NAMALWA (cell line): ENCODE measurements at places on chromosomes 6 and 20.

DNA sequence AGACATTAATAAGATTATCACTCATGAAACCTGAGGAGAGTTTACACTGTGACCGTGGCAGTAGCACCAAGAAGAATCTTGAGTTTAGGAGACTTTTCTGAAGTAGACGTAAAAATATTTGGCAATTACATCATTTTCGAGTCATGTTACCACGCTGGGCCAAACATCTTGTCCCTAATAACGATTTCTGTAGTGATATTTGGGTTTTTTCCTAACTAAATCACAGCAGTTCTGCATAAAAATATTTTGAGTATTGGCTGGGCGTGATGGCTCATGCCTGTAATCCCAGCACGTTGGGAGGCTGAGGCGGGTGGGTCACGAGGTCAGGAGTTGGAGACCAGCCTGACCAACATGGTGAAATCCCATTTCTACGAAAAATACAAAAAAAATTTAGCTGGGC lies 262.4 kb downstream of the PHF3 start:
- DNase-seq, result no peak

DNA sequence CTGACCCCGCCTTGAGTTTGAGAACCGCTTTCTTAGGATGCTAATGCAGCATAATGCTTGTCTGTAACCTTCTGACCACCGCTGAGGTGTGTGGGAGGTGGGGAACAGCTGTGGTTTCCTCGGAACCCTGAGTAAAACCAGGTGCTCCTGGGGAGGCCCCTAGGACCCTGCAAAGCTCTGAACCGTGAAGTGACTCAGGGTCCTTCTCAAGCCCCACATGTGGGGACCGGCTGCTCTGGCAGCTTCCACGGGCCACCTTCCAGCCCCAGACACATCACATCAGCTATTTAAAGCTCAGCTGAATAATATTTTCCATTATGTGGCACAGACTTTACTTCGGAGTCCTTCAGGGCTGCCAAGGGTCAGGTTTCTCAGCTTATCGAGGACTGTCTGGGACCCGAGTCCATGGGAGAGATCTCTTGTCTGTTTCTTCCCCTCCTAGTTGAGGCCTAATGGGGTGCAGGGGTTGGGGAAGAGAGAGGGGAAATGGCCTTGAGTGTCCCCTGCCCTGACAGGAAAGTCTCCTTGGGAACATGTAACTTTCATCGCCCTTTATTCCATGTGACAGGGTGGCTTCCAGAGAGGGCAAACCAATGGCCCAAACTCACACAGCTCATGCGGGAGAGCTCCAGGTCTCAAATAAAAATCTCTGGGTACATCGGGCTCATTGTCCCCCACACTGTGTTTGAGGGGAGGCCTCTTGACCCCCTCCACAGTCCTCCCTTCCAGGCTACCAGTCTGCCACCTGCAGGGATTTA lies 186.1 kb upstream of the SLC24A3 start:
- DNase-seq, result peak; percentile 5

GRCh38 chr6:7786214-7786661 lies 60.3 kb downstream of the BMP6 start:
- DNase-seq, result no peak

DNA sequence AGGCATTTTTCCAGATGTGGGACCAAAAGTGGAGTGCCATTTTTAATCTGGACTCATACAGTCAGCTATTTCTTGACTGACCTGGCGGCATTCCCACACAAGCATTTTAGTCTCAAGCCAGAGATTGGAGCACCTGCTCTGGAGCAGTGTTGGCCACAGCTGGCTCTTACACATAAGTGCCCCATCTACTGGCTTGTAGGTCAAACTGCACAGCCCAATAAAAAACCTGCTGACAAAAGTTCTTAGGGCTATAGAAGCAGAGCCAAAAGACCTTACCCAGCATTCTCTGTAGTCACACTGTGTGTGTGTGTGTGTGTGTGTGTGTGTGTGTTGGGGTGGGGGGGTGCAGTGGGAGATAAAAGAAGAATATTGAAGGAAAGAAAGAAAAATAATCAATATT lies 38.6 kb upstream of the SENP6 start:
- peak; percentile 60 for DNase-seq

GRCh38 chr6:157741948-157742556 lies 81.0 kb upstream of the SNX9 start:
- DNase-seq, result no peak

GRCh38 chr6:9984607-9985006 lies 430.3 kb downstream of the TFAP2A start:
- DNase-seq, result no peak

DNA sequence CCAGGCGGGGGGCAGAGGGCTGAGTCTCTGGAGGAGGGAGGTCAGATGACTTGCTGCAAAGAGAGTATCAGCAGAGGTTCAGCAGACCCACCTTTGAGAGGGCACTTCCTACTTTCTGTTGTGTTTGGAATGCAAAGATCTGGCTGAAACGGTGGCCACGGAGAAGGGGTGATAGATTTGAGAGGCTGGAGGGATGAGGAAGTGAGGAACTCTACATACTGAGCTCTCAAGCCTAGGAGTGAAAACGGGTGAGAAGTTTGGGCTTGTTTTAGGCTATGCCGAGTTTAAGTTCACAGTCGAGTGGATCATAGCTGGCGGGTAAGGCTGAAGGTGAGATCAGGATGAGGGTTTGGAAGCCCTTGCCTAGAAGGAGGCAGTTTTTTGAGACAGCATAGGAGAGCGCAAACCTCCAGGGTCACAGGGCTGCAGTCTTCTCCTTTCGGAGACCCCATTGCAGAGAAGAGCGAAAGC lies 477 bp upstream of the ITPA start:
- peak; percentile 51 for DNase-seq

DNA sequence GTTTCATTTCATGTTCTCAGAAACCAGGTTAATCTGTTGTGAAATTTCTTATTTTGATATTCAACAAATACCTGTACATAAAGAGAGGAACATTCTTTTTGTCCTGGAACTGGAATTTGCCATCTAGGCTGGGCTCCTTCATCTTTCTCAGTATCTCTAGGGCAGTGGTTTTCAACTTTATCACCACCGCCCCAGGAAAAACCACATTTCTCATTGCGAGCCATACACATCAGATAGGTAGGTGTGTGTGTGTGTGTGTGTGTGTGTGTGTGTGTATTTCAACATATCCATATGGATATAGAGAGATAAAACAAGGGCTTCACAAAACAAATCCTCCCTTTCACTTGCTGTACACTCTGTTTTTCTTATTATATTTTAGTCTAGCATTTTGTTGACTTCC lies 24.1 kb downstream of the BFSP1 start:
- DNase-seq, result no peak
